Activated naive CD4-positive, alpha-beta T cell treated with anti-CD3 and anti-CD28 coated beads, Interleukin-2, amount 50 U/mL, for 72 hours (primary cell): ENCODE measurements at places on chromosomes 3 and 15.

- DNase-seq = no peak
Observed at GRCh38 chr3:17626395-17626794, 116.0 kb downstream of the TBC1D5 start.

DNA sequence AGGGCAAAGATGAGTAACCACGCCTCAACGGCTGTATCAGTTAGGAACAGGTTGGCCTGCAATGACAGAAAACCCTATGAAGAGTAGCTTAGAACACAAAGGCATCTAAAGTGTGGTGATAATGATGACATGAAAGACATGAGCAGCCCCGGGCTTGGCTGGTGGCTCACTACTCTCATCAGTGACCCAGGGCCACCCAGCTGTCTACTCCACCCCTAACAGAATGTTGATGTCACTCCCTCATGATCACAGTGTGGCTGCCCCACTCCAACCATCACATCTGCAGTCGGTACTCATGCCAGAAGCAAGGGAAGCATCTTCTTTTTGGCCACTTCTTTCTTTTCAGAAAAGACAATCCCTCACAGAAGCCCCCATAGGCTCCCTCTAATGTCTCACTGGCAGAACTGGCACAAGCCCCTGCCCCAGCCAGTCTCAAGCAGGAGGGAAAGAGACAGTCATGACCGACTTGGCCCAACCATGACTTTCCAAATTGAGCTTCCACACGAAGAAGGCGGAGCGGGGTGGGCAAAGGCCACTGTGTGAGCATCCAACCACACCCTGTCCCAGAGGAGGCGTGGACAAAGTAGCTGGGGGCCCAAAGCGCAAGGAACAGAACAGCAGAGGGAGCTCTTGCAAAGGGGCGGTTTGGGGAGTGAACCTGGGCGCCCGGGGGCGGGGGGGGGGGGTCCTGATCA, 72.0 kb upstream of the IQSEC1 start:
- no peak for DNase-seq

- DNase-seq = no peak
Observed at GRCh38 chr15:53807501-53807900, 48.0 kb upstream of the WDR72 start.

GRCh38 chr3:130834476-130834875, 59.4 kb upstream of the ATP2C1 start:
- no peak for DNase-seq

GRCh38 chr15:69075440-69075839, 60.9 kb downstream of the NOX5 start:
- DNase-seq = no peak

- DNase-seq = no peak
Observed at GRCh38 chr3:65814845-65815578, 223.7 kb downstream of the MAGI1 start.
